ENCODE measurements at places on chromosomes 5 and 9.

DNA sequence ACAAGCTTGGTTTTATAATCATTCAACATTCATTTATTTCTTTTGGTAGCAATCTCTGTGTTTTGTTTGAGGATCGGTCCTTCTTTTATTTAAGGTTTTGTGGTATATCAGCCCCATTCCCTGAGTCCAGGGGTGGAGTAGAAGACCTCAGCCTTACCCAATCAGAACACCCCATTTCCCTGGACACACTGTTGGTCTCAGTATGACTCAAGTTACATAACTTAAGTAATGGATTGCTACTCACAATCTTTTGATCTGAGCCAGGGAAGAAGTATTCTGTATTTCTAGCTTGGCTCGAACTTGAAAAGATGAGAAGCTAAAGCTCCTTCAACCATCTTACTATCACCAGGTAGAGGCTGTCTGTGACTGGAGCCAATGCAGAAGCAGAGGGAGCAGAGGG, 175.2 kb upstream of the HAPLN1 start:
- DNase-seq = no peak

DNA sequence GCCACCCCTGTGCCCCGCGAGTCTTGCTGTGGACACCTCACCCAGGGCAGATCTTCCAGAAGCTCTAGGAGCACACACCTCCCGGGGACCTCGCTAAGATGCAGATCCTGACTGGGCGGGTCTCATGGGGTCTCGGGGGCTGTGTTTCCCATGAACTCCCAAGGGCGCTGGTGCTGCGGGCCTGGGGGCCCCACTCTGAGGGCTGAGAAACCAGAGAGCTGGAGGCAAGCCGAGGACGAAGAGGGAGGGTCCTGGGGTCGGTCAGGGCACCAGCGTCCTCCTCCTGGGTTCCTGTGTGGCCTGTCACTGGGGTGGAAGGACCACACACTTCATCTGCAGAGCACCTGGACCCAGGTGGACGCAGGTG, 30.2 kb downstream of the SLC6A3 start:
- no peak for DNase-seq

- DNase-seq = no peak
These were observed 119.9 kb downstream of the KCNIP1 start for GRCh38 chr5:170623576-170624181.

DNA sequence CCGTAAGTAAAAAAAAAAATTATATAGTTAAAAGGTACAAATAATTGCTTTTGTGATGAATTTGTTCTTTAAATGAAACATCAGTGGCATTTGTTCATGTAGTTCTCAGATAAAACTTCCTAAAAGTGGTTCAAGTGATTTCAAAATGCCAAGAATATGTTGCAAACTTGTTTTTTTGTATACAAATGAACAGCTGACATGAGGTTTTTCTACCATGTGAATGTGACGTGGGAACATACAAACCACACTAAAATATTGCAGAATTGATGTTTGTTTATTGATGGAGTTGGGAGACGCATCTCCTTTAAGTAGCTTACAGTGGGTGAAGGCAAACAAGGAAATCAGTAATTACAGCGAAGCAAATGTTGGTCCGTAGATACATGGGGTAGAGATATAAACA, 16.9 kb downstream of the BASP1 start:
- no peak for DNase-seq

DNA sequence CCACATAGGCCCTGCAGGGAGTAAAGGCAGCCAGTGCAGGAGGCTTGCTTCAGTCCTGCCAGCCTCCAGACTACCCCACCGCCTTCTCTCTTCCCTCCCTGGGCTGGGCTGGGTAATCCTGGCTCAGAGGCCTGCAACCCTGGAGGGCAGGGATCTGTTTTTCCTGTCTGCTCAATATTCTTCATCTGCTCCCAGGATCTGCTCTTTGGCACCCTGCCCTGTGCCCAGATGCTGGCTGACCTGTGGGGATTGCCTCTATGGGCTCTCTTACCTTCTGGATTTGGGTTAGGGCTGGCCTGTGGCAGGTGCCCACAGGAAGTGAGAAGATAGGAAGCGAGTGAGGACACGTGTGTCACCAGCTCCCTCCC, 7.3 kb upstream of the ANGPTL2 start:
- no peak for DNase-seq

DNA sequence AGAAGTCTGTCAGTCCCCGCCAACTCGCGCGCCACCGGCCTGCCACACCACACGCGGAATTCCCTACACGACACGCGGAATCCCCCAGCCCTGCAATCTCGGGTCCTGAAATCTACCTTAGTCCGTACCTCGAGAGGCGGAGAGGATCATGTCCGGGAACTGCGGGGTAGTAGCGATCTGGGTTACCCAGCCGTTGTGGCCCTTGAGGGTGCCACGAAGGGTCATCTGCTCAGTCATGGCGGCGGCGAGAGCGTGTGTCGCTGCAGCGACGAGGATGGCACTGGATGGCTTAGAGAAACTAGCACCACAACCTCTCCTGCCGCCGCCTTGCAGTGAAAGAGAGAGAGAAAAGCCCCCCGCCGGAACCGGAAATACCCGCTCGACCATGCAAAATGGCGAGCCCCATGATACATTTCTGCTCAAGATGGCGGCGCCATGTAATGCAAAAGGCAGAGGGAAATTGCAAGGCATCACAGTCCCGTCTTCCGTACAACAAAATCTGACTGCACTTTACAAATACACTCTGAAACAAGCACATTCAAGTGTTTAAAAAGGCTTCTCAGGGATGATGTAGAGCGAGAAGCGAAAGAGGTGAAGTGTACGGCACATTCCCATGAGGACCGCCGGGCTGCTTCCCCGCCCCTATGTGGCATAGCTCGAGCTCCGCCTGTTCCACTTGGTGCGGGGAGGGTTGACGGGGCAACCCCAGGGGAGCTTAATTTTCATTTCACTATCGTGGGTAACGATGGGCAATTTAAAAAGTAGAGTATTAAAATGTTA, at the start of gene RACK1:
Gene RACK1, minus strand, starts transcription at position 343 of the 780 bp plus-strand sequence. Its CDS starts 106 bp downstream, at position 237.
- DNase-seq = no peak

- DNase-seq = no peak
These were observed 127.1 kb downstream of the FBXL7 start for GRCh38 chr5:15627109-15627508.

- DNase-seq = no peak
These were observed 484.3 kb downstream of the BNC2 start for GRCh38 chr9:16386007-16386826.

DNA sequence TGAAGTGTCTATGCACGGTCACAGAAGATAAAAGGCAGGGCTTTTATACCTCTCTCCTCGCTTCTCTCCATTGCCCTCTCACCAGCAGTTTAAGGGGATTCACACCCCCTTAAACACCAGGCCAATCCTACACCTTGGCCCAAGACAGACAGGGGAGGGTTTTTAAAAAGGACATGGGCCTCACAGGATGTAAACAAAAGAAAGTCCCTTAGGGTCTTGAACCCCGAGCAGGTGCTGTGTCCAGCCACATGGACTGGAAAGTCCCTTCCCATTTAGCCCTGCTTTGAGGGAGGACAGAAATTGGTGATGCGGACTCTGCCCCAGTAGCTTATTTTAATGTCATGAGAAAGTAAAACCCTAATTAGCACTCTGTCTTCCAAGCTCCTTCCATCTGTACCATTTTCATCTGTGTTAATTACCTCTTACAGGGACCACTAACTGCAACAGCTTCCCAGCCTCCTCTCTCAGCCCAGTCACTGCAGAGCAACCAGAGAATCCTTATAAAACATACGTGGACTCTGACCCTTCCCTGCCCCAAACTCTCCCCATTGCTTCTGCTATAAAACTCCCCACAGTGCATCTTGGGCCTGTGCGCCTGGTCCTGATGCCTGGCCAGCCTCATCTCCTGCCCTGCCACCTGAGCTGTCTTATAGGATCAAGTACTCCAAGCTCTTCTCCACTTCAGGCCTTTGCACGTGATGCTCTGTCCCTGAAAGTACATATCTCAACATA, 16.7 kb downstream of the WHRN start:
- DNase-seq = no peak

GRCh38 chr5:138032572-138033385, at the start of gene FAM13B:
Gene FAM13B (minus strand): TSS chr5:138033079. CDS start chr5:138019111, 13,968 bp downstream.
- peak; percentile 29 for DNase-seq
